ENCODE measurements at places on chromosomes 3 and 15.

DNA sequence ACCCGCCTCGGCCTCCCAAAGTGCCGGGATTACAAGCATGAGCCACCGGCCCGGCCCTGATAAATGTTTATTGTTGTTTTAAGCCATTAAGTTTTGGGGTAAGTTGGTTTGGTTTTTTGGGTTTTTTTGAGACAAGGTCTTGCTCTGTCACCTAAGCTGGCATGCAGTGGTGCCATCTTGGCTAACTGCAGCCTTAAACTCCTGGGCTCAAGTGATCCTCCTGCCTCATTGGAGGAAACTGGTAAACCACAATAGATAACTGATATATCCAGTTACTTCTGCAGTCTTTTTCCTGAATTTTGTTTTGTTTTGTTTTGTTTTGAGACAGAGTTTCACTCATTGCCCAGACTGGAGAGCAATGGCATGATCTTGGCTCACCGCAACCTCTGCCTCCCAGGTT, 4.2 kb downstream of the SLC25A20 start:
- no peak for DNase-seq

DNA sequence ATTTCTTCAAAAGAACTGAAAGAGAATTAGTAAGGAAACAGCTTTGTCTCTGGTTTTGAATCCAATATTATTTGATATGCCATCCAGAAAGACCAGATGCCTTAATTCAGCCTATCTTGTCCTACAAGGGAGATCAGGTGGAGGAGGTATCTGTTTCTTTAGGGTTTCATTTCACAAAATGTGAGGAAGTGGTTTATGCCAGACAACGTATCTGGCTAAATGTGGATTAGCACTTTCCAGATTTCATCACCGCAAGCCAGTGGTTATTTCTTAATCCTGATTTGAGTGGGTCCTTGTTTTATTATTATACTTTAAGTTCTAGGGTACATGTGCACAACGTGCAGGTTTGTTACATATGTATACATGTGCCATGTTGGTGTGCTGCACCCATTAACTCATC, 271.1 kb downstream of the EBLN2 start:
- DNase-seq = peak; percentile 2

DNA sequence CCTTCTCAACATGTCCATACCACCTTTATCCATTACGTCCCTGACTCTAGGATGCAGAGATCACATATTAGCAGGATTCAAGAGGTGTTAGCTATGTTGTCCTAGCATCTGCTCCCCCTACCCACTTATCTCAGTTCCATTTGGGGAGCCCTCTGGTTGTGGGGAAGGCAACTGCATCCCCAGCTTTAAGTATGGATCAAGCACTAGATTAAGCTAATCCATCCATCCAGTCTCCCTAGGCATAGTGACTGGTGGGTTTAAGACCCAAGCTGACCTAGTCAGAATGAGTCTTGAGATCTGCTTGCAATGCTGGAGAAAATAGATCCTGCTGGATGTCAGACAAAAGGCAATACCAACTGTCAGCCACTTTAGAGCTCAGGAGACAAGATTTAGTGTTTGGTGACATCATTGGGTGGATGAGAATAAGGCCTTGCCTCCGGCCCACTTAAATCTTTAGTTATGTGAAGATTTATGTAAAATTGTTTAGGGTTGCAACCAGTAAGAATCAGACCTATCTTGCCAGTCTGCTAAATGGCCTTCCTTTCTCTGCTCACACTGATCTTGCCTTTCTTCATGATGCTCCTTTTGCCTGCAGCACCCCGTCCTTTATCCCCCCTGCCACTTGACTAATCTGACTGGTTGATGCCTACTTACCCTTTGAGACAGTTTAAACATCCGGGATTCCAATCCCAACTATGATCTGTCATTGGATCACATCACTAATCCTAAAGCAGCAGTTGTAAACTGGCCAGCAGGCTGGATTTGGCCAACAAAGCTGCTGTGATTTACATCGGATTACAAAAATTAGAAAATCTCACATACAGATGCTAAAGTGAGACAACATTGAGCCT, 2.1 kb upstream of the ISY1 start:
- DNase-seq = no peak

DNA sequence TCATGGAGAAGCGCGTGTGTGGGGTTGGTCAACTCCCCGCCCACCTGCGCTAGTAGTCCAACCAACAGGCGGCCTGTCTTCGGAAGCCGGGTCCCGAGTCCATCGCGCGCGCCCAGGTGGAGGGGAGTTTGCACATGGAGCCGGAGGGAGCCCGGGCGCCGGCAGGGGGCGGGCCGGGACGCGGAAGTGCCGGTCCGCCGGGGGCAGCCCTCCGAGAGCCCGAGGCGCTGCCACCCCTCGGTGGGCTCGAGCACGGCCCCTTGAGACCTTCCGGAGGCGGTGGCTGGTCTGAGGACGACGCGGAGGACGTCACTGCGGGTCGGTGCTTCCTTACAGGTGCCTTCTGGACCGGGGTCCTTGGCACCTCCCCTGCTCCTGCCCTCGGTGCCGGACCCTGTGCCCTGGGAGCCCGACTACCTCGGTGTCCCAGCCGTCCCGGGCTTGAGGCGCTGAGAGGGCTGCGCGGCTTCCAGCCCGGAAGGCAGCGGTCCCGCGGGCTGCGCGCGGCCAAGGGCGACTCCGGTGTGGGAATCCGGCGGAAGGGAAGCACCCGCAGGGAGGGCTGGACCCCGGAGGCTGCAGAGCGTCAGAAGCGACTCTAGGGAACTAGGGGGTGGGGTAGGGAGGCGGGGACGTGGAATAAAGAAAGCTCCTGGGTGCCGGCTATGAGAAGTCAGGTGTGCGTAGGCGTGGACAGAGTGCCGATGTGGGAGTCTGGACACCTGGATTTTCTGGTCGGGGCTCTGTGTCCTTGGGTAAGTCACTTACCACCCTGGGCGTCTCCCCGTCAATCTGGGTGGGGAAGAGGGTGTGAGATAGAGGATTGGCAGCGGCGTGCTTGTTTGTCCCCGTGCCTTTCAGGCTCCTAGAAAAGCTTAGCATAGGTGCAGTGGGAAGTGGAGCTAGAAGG, 212.3 kb downstream of the FGF12 start:
- no peak for DNase-seq

DNA sequence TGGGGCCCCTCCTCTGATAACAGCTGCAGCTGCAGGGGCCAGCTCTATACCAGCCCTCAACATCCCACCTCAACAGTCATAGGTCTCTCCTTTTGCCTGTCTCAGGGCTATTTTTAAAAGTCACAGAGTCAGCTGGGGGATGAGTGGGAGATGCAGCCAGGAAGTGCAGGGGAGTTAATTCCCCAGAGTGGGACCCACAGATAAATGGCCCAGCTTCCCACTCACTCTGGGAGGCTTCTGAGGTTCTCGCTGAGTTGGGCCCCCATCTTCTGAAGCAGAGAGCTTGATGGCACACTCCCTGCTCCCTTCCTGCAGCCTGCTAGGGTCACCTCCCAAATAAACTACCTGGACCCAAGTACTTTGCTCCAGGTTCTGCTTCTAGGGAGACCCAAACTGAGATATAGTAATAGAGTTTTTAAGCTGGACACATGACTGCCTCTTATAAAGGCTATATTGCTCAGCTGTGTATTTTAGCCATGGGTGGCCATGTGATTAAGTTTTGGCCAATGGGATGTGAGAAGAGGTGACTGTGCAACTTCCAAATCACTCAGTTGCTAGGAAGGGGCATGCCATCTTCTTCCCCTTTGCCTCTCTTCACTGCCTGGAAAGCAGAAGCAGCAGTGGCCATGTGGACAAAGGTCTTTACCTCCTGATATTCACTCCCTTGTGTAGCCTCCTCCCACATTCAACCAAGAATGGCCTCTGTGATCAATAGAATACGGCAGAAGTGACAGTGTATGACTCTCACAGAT, 15.5 kb upstream of the VIPR1 start:
- peak; percentile 27 for DNase-seq

GRCh38 chr3:62128051-62128450, 245.3 kb downstream of the FEZF2 start:
- no peak for DNase-seq

- no peak for DNase-seq
Observed at GRCh38 chr3:186497608-186498007, 46.6 kb downstream of the CRYGS start.

- no peak for DNase-seq
Observed at GRCh38 chr3:70182166-70182565, 130.3 kb downstream of the MDFIC2 start.

DNA sequence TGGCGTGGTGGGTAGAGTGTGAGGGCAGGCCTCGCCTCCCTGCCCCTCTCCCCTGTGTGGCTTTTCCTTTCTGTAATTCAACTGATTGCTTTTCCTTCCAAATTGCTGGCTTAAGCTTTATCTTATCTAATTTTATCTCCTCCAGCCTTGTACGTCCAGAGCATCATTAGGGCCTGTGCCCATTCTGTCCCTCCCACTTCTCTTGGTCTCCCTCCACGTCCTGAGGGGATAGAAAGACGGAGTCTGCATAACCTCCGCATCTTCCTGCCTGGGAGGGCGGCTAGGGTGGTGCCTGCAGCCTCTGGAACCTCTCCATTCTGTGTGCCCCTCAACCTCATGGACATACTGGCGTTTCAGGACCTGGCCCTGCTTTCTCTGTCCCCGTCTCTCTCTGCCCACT, 39.8 kb downstream of the CACNA1D start:
- DNase-seq = no peak

DNA sequence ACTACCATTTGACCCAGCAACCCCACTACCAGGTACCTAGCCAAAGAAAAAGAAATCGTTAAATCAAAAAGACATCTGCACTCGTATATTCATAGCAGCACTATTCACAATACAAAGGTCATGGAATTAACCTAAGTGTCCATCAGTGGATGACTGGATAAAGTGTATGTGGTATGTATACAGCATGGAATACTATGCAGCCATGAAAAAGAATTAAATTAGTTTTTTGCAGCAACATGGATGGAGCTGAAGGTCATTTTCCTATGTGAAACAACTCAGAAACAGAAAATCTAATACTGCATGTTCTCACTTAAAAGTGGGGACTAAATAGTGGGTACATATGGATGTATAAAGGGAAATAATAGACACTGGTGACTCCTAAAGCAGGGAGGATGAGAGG, 175.2 kb downstream of the ZIC4 start:
- DNase-seq = no peak

GRCh38 chr3:58874795-58875194, 175.0 kb downstream of the CFAP20DC start:
- DNase-seq = peak; percentile 17

GRCh38 chr15:80996247-80996646, 4.5 kb upstream of the TLNRD1 start:
- DNase-seq = peak; percentile 49

- DNase-seq = no peak
Observed at GRCh38 chr3:190579514-190580137, 65.7 kb downstream of the IL1RAP start.

DNA sequence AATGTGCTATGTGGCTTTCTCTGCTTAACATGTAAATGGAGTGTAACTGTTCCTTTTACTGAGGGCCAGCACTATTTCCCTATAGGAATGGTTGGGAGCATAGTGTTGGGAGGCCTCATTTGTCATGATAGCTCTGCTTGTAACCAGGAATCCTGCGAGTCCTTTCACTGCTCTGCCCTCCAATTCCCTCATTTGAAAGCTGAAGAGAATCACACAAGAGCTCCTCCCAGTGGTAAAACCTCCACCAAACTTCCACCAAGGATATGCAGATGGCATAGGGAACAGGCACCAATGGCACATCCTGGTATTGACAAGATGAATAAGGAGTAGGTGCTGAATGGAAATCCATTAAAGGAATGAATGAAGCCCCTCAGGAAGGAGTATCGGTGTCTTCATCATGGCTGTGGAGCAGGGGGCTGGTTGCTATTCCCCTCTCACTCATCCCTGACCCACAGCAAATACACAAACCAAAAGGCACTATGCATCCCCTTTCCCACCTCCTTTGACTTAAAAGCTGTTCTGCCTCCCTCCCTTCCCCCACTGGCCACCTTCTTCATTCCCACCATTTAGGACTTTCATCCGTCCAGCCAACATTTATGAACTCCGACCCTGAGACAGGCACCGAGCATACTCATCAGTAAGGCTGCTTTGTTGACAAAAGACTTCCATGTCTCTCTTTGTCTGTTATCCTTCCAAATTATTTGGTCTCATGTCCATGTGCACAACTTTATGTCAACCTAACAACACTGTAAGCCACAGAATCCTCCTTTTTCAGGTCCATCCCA, 560.8 kb downstream of the FOXP1 start:
- DNase-seq = no peak

DNA sequence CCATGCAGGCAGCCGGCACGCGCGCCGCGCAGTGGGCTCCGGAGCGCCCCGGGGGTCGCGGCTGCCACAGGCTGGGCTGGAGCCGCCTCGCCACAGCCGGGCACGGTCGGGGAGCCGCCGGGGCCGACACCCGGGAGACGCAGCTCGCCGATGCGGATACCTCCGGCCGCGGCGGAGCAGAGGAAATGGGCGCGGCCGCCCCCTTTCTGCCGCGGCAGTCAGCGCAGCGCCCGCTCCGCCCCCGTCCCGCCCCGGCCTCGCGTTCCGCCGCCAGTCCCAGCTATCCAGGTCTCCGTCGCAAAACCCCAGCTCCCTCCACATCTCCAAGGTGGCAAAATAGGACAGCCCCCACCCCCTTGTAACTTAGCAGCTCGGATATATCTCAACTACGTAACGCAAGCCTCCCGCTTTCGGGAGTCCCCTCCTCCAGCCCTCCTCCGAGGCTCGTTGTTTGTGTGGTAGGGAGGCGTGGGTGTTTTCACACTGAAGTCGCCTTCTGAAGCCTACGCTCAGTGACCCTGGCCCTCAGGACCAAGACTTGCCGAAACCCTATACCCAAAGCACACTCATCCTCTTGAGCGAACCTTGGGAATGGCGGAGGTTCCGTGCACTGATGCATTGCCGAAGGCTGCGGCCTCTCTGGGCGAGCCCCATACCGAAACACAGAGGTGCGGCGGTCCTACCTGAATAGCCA, at the start of gene SH3BP5:
SH3BP5 (minus strand) TSS at position 182 of the 694 bp plus-strand sequence; CDS start at position 4, 178 bp downstream.
- peak; percentile 86 for DNase-seq

DNA sequence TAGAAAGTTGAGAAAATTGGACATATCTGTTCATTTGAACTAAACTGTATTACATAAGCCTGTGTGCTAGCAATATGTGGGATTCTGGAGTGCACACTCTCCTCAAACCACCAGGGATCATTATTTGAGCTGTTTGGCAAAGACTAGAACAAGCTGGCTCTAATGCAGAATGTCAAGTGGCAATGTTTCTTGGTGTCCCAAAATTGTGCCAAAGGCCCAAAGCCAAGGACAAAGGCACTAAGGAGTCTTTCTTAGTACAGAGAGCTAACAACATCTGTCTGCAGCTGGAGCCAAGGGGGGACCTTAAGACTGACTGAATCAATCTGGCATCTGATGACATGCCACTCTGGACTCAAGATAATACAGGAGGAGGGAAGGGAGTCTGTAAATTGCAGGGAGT, 76.7 kb upstream of the STRIT1 start:
- no peak for DNase-seq

- DNase-seq = no peak
Observed at GRCh38 chr3:29286478-29287240, 5.8 kb downstream of the RBMS3 start.

- DNase-seq = peak; percentile 85
Observed at GRCh38 chr3:189276444-189277219, 104.9 kb downstream of the TPRG1 start.

DNA sequence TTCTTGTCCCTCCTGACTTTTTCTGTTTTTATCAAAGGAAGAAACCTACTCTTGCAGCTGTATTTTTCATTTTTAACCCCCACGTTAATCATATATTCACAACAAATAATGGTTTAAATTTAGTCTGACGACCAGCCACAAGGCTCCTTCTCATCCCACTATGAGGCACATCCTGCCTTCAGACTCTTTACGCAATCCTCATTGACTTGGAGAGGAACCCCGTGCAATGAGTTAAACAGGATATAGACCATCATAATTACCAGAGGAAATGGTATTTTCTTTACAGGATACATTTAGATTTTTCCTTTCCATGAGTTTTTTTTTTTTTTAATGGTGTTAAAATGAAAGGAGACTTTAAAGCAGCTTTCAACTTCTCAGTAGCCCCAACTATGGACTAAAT, 68.5 kb downstream of the WWTR1 start:
- peak; percentile 43 for DNase-seq
